ENCODE measurements at places on chromosomes 6 and 20.

DNA sequence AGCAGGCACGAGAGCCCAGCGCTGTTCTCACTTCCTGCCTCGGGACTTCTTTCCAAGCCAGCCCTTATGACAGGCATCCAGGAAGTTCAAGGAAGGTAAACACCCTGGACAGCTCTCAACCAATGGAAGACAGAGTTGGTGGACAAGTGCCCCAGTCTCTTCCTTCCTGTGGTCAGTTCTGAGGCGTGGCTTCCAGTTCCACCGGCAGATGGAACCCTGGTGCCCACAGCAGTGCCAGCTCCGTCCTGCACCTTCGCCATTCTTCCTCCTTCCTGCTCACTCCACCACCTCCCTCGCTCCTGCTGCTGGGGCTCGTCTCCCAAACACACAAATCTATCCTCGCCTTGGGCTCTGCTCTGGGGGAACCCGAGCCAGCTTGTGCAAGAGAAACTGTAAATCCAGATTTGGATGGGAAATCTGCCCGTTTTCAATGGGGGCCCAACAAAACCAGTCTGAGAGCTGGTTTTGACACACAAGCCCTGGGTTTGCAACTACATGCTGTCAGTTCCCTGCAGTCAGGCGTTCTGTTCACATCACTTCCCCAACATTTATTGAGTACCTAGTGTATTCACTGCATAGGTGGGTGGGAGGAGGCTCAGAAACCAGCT lies 162.7 kb downstream of the GRM4 start:
- peak; percentile 77 for DNase-seq

- DNase-seq: no peak
Observed at GRCh38 chr6:159766906-159767305, 5.1 kb downstream of the ACAT2 start.

DNA sequence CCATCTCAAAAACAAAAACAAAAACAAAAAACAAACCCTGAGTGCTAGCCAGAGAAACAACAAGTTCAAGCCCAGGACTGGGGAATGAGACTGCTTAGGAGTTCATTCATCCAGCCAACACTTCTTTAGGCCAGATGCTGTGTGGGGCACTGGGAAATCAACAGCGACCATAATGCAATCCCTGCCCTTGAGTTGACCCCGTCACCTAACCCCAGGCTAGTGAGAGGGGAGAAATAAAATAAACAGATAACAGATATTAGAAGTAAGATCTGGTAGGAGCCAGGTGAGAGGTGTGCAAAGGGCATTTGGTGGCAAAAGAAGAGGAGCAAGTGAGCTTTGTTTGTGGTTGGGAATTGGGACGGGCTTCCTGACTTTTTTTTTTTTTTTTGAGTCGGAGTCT lies 4.9 kb upstream of the RPL10A start:
- DNase-seq: no peak

DNA sequence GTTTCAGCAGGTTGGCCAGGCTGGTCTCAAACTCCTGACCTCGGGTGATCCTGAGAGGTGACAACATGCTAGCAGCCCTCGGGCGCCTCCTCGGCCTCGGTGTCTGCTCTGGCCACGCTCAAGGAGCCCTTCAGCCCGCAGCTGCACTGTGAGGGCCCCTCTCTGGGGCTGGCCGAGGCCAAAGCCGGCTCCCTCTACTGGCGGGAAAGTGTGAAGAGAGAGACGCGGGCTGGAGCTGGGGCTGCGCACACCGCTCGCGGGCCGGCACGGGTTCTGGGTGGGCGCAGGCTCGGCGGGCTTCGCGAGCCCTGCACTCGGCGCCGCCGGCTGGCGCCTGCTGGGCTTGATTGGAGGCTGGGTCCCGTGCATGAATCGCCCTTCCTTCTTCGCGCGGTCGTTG lies 80.8 kb upstream of the RBM24 start:
- no peak for DNase-seq

DNA sequence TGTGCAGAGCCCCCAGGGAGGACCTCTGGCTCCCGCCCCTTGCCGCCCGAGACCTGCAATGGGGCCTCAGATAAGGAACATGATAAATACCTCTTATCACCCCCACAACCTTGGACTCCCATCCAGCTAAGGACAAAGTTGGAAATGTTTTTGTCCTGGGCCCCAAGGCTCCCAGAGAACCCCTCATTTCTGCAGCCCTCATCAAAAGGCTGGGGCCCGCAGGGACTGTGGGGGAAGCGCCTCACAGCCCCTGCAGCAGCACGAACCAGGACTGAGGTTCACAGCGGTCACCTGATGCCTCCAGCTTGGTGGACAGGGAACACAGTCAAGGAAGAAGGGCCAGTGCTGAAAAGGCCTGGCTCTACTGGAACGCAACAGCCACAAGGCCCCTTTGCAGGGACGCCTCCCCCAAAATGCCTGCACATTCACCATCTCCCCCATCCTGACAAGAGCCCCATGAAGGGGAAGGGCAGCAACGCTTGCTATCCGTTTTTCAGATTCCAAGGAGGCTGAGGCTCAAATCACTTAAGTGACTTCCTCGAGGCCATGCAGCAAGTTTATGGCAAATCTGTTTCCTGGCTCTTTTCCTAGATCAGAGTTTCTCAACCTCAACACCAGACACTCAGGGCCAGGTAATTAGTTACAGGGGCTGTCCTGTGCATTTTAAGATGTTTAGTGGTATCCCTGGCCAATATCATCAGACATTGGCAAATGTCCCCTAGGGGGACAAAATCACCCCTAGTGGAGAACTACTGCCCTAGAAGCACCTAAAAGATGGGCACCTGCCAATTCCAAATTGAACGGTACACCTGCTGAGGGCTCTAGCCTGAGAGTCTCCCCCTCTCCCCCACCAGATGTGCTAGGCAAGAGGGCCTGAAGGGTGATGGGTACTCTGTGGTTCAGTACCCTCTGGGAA lies 10.6 kb downstream of the TFEB start:
- no peak for DNase-seq

GRCh38 chr6:87174078-87174579 lies 18.8 kb downstream of the ZNF292 start:
- DNase-seq: no peak

- DNase-seq: no peak
Observed at GRCh38 chr6:33088258-33088930, 12.6 kb downstream of the HLA-DPB1 start.

GRCh38 chr6:53107091-53107490 lies 41.5 kb downstream of the GCM1 start:
- DNase-seq: no peak

DNA sequence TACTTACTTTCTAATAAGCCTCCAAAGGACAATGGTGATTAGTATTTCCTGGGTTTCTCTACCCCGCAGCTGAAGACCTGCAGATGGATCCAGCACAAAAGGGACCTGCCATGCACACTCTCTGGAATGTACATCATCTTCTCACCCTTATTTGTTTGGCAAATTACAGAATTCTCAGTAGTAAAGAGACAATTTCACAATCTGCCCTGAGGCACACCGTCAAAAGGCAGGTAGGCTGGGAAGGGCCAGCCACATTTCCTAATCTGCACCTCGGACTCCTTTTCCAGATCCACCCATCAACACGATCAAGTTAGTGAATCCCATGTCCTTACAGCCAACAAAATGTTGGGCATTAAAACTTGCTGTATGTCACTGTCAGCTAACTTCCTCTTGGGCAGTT lies 4.9 kb downstream of the OVOL2 start:
- DNase-seq: no peak

DNA sequence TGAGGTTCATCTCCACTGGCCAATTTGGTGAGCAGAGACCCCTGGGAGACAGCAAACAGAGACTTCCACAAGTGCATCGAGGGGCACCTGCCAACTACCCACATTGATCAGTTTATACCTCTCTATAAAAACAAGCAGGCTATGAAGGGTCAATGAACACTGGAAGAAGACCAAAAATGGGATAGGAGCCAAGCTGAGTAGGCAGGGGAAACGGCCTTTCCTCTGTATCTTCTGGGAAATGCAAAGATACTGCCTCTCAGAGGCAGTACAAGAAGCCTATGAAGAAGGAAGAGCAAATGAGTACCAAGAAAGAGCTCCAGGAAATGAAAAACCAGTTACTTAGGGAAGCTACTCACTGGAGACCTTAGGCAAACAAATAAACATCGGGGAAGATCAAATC lies 247.7 kb downstream of the GMDS start:
- DNase-seq: no peak
